ENCODE measurements at places on chromosomes 16 and 17.

- DNase-seq: no peak
Measured at GRCh38 chr16:3597676-3598075, 13.7 kb downstream of the SLX4 start.

- no peak for DNase-seq
Measured at GRCh38 chr16:69417520-69418199, 6.8 kb upstream of the CYB5B start.

DNA sequence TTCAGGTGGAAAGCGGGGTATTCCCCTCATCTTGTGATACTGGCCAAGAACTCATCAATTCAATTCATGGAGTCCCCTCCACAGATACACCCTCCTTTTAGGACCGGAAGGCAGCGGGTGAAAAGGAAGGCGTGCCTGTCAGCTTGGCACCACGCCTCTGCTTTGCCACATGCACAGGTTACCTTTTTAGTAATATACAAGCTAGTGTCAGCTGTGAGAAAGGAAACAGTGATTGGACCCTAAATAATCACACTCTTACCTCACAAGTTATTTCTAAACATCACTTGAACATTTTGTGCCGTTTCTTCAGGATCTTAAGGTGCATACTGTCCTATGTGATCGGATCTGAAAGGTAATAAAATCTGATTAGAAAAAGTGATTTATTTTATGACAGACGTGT, 15.7 kb downstream of the ZDHHC7 start:
- peak; percentile 57 for DNase-seq

GRCh38 chr16:13866073-13866472, 53.9 kb upstream of the ERCC4 start:
- DNase-seq: peak; percentile 79

DNA sequence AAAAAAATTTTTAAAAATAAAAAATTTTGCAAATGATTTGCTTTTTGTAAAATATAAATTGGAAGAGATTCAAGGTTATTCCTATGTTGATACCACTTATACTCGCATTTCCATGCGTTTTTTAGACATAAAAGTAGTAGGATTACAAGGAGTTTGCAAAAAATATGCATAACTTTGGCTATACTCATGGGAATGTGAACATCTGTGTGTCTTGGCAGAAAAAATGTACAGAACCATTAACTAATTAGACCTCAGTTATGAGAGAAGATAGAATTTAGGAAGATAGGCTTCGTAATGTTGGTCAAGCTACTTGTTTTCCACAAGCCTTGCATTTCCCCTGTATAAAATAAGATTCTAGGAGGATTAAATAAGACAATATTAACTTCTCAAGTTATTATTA, 61.1 kb upstream of the VPS4A start:
- DNase-seq: no peak

DNA sequence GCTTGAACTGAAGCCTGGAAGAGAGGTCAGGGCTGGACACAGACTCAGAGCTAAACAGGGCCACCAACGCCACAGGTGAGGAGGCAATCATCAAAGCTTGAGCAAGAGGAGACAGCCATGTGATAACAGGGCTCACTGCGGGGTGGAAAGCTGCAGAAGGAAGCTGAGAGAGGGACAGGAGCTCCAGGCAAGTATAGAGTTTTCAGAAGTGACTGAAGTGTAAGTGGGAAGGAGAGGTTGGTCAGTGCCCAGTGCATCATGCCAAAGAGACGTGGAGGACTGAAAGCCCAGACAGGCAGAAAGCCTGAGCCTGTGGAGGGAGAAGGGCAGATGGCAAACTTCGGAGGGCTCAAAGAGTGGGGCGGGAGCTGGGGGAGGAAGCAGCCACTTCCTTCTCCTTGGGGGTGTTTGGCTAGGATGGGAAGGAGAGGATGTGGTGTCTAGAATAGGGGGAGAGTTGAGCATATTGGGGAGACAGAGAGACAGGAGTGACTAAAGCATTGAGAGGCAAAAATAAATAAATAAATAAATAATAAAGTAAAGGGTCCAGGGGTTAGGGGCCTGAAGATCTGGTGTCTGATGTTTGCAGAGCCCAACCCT, 2.6 kb downstream of the KIFC3 start:
- DNase-seq: no peak

- DNase-seq: no peak
Measured at GRCh38 chr17:12709063-12709462, 43.4 kb downstream of the MYOCD start.

DNA sequence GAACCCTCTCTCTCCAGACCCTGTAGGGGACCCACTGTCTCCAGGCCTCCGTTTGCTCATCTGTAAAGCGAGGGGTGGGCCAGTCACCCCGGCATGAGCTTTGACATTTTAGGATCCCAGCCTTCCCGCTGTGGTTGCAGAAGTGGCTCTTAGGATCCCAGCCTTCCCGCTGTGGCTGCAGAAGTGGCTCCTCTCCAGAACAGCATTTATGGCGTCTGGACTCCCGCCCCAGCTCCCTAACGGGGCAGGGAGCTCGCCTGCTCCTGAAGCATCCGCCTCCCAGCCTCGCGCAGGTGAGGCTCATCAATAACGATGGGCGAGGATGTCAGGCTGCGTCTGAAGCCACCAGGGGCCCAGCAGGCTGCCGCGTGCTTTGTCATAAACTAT, 222.3 kb upstream of the TNRC6C start:
- no peak for DNase-seq

GRCh38 chr16:80202831-80203413, 337.9 kb upstream of the DYNLRB2 start:
- no peak for DNase-seq

- no peak for DNase-seq
Measured at GRCh38 chr16:28000314-28001169, 63.0 kb downstream of the GSG1L start.

- DNase-seq: no peak
Measured at GRCh38 chr17:45338023-45338781, 21.4 kb upstream of the MAP3K14 start.

DNA sequence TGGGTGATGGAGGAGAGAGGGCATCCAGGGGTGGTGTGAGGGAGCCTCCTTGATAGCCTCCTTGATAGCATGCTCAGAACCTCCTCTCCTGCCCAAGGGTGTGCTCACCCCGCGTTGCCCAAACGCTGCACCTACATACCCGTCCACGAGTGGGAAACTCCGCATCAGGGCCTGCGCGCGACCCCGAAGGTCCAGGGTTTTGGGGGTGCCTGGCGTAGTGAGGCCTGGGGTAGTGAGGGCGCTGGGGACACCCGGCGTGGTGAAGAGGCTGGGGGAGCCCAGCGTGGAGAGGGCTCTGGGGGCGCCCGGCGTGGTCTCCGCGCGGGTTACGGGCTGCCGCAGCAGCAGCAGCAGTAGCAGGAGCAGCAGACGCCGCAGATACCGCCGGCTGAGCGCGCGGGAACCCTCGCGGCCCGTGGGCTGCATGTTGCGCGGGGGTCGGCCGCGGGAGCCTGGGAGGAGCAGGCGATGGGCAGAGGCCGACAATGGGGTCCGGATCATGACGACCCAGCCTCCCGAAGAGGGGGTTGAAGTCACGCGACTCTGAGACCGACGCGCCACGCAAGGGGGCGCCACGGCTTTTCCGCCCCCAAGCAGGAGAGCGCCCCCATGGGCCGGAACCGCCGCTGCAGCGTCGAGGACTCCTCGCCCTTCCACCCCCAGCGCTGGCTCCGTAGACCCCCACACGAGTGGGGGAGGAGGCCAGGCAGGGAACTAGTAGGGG, at the start of gene DPEP3:
Gene DPEP3 (minus strand): TSS at position 545 of the 724 bp plus-strand sequence. CDS start 119 bp downstream, at position 426.
- no peak for DNase-seq

DNA sequence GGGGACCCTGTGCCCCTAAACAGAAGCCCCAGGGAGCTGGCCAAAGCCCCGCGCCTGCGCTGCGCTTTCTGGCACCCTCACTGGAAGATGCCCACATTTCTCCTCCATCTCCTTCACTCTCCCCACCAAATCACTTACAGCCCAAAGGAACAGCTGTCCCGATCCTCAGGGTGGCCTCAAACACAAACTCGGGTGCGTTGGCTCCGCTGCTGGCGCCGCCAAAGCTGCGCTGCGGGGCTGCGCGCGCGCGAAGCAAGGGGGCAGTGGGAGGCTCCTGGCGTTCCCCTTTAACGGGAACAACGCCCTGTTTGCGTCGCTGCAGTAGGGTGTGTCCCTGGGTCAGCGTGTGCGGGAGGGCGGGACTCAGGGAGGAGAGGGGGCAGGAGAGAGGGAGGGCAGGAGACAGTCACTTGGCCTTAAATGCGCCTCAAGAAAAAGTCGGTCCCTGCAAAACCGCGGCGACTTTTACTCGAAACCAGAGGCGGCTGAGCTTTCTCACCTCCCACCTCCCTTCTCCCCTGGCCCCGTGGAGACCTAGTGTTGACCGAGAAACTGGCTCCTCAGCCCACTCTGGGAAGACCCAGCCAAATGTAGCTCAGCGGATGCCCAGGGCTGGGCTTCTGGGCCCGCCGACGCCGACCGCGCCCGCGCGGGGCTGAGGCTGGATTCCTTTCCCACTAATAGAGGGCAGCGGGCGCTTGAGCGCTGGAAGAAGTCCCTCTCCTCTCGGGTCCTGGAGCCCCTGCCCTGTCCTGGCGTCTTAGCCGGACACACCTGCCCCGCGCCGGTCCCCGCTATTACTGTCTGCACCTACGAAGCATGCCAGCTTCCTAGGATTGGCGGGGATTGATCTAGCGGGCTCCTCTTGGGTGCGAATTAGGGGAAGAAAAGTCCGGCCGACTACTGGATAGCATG, 2.6 kb downstream of the PMP22 start:
- peak; percentile 90 for DNase-seq

- DNase-seq: peak; percentile 44
Measured at GRCh38 chr17:11986942-11987329, 10.3 kb downstream of the ZNF18 start.

DNA sequence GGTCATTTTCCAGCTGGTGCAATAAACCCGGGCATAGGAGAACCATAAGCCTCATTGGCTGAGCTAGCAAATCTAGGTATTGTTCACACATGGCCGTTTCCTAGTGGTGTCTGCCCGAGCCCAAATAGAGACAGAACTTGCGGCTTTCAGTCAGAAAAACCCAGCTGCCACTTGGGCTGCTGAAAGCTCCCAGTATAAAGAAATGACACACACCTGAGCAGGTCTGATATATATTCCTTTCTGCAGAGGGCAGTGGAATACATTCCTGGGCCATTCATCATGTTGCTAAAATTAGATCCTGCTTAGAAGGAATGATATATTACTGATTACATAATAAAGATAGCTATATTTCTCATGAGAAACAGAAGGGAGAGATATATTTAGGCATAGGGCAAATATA, 83.9 kb upstream of the IRX5 start:
- DNase-seq: no peak

DNA sequence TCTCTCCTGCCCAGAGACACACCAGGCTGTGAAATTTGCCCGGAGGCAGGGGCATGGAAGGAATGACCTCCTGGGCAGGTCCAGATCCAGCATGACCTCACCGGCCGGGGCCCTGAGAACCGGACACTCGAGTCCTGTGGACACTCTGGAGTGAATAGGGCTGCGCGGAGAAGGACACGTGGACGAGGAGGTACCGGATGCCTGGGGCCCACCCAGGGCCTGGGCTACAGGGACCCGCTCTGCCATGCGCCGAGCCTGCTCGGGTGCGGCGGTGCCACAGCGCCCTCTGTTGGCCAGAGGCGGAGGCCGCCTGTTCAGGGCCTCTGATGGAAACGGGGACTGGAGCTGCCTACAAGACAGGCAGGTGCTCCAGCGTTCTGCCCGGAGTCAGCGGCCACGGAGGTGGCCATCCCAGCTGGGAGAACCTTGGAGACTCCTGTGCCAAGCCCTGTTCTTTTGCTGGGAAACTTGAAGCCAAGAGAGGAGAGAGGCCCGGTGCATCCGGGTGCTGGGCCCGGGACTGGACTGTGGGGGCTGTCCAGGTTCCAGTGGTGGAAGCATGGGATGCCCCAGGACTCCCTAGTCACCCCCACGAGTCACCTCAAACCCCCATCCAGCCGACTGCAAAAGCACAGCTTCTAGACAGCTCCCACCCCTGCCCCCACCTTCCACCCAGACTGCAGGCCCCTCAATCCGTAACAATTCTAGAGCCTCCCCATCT, 19.3 kb upstream of the NXPH3 start:
- DNase-seq: peak; percentile 61

DNA sequence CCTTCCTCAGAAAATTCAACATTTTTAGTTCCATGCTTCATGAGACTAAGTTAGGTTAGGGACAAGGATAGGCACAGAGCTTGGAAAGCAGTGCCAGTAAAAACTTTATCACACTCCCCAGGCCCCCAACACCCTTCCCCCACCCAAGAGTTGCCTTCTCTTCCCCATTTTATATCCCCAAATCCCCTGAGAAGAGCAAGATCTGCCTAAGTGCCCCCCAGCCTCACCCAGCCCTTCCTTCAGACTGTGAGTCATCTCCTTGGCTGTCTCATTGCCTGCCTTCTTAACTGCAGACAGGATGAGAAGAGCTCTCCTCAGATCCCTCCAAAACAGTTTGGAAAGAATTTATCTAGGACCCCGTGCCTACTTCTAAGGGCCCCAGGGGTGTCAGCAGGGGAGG, 55.8 kb downstream of the NEUROD2 start:
- DNase-seq: no peak

- no peak for DNase-seq
Measured at GRCh38 chr17:3527468-3527867, 30.1 kb downstream of the TRPV3 start.

DNA sequence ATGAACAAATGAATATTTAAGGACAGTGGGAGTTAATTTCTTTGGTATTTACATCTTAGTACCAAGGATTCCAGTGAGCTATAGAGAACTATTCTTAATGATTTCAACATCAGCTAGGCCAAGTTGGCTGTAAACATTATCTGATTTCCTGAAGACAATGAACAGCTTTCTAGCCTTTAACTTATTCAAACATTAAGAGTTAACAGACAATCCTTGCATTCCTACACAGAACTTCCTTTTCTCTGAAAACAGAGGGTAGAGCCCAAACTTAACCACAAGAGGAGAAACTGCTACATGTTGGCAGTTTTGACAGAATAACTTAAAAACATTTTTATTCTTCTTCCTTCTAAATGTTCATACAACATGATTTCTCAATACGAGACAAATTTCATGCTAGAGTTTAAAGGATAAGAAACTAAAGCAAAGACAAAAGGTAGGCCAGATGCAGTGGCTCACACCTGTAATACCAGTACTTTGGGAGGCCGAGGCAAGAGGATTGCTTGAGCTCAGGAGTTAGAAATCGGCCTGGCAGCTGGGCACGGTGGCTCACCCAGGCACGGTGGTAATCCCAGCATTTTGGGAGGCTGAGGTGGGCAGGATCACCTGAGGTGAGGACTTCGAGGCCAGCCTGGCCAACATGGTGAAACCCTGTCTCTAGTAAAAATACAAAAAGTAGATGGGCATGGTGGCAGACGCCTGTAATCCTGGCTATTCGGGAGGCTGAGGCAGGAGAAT, 4.4 kb downstream of the CRLF3 start:
- DNase-seq: no peak

GRCh38 chr16:56869513-56870275, 4.7 kb downstream of the SLC12A3 start:
- peak; percentile 28 for DNase-seq
